ENCODE measurements at places on chromosomes 5 and 9. TPM values are rescaled to one million over a fixed set of nuclear protein-coding genes. Genes with fewer than 3 reads are reported as not detected.

- no peaks in the 10 kb centered on the region for H3K27me3 ChIP-seq
- peaks cover 6% of the 10 kb centered on the region for H3K4me1 ChIP-seq
- DNase-seq: no peak
- H3K4me3 ChIP-seq: no peak overlapping the region
- no peak overlapping the region for H3K27ac ChIP-seq
Measured at GRCh38 chr9:87973122-87973521, 1.2 kb downstream of the CDK20 start.

GRCh38 chr5:88778736-88779135, 104.2 kb downstream of the MEF2C start:
- H3K4me3 ChIP-seq: no peak overlapping the region
- no peak overlapping the region for H3K27ac ChIP-seq
- no peaks in the 10 kb centered on the region for H3K36me3 ChIP-seq
- peaks cover 2% of the 10 kb centered on the region for H3K4me1 ChIP-seq

DNA sequence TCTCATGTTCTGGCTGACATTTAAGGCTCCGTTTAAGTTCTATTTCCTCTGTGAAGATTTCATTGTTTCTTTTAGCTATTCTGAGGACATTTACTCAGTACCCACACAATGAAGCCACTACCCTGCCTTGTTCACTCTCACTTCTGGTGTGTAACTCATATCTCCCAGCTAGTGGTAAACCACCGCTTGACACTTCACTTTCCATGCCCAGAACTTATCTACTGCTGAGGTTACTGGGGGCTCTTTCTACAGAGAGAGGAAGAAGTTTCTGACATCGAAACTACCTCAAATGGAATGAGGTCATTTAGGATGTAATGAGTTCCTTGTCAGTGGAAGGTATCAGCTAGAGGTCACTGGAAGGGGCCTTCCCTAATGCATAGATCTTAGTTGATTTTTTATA, 501.5 kb downstream of the DMAC1 start:
- H3K4me3 ChIP-seq: no peak overlapping the region
- H3K27me3 ChIP-seq: no peaks in the 10 kb centered on the region
- H3K27ac ChIP-seq: no peak overlapping the region

DNA sequence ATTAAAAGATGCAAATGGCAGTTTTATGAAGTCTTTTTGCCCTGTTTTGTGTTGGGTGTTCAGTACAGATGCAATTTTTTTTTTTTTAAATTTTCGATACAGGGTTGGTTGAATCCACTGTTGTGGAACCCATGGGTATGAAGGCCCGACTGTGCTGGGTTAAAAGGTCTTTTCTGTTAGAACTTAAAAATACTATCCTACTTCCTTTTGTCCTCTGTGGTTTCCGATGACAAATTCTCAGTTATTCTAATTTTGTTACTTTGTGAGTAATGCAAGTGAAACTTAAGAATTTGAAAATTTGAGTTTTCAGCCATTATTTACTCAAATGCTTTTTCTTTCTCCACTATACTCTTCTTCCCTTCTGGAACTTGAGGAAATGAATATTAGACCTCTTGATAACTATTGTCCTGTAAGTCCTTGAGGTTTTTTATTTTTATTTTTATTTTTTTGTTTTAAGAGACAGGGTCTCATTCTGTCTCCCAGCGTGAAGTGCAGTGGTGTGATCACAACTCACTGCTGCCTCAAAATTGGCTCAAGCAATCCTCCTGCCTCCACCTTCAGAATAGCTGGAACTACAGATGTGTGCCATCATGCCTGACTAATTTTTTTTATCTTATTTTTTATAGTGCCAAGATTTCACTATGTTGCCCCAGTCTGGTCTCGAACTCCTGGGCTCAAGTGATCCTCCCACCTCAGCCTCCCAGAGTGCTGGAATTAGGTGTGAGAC, 67.5 kb downstream of the ZCCHC7 start:
- DNase-seq: no peak
- no peak overlapping the region for H3K4me3 ChIP-seq
- H3K27me3 ChIP-seq: no peaks in the 10 kb centered on the region
- no peaks in the 10 kb centered on the region for H3K36me3 ChIP-seq

PMPCA gene
- total RNA-seq: 32.7 TPM

PPP3R2 gene
- not detected for total RNA-seq
